ENCODE measurements at places on chromosomes 3 and 15.

- DNase-seq: peak; percentile 54
Measured at GRCh38 chr3:20340324-20340928, 154.4 kb upstream of the SGO1 start.

GRCh38 chr3:82229397-82229796, 468.0 kb upstream of the GBE1 start:
- DNase-seq: no peak

GRCh38 chr15:38005953-38006808, 71.7 kb downstream of the TMCO5A start:
- no peak for DNase-seq

DNA sequence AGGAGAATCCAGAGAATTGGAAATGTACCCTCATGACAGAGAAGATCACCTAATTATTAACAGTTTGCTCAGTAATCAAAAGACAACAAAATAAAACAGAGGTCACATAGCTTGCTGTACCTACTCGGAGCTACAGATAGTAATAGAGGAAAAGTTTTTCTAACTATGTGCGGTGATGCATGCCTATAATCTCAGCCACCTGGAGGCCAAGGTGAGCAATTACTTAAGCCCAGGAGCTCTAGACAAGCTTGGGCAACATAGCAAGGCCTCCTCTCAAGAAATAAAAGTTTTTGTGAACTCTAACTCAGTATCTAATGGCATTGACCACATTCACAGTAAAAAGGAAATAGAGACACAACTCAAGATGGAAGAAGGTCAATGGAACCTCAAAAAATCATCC, 243.6 kb downstream of the ATP8B4 start:
- no peak for DNase-seq

GRCh38 chr3:32428092-32429068, 36.7 kb downstream of the CMTM7 start:
- DNase-seq: no peak

DNA sequence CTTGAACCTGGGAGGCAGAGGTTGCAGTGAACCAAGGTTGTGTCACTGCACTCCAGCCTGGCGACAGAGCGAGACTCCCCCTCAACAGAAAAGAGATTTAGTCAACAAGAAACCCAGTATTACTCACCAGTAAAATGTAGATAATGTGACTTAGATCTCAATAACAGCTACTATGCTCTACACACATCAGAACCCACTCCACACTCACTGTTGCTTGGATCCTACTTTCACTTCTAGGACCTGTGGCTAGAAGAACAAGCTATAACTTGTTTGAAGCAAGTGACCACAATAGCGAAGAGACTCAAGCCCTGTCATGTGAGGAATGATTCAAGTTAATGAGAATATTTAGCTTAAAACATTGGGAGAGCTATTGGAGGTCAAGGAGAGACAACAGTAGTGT, 100.7 kb downstream of the ANXA2 start:
- DNase-seq: no peak
